NAMALWA (cell line): ENCODE measurements at places on chromosomes 6 and 20.

GRCh38 chr20:62921119-62921687 is 5.1 kb downstream of the DIDO1 start:
- DNase-seq, result peak; percentile 78

DNA sequence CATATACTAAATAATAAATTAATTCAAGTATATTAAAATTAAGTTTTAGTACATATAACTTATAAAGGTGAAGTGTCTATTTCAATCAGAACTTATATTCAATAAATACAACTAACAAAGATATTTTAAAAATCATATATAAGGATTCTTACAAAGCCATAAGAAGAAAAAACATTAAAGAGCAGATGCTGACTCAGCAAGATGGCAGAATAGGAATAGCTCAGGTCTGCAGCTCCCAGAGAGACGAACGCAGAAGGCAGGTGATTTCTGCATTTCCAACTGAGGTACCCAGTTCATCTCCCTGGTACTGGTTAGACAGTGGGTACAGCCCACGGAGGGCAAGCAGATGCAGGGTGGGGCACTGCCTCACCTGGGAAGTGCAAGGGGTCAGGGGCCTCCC is 811.1 kb downstream of the EYS start:
- DNase-seq, result no peak

DNA sequence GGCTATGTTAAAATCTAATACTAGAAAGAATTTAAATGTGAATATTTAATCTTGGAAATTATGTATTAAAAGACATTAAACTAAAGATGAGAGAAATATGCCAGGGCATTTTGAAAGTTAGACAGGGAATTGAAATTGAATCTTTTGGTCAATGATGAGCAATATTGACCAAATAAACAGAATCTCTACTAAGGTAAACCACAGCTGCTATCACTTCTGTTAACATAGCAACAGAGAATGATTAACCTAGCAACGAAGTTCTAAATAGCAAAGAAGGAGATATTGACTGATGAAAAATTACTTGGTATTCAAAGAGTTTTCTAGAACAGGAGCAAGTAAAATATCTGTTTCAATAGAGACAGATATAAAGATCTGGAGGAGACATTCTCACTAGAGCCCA is 45.2 kb upstream of the RSPO3 start:
- DNase-seq, result no peak

DNA sequence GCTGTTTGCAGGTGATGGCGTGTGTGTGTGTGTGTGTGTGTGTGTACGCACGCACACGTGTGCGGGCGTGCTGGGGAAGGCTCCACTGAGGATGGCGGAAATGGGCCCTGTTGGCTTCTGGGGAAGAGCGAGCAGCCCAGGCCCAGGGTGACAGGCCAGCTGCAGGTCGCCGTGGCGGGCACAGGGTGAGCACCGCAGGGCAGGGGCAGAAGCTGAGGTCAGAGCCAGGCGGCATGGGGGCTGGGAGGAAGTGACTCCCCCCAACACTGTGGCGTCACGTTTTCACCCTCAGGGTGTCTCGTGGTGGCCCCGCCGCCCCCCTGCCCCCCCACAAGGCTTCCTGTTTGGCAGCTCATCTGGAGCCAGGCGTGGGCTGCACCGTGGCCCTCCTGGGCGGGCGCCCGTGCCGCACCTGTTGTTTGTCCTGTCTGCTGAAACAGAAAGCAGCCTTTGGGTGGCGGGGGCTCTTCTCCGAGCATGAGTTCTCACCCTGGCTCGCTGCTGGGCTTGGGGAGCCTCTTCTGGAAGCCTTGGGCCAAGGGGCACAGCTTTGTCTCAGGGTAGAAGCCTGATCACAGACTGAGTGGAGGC is 7.1 kb downstream of the RBM38 start:
- DNase-seq, result peak; percentile 96

GRCh38 chr6:152401978-152402377 is 235.2 kb downstream of the SYNE1 start:
- no peak for DNase-seq

- no peak for DNase-seq
These were observed 108.0 kb upstream of the MAP3K4 start for GRCh38 chr6:160883560-160883959.

DNA sequence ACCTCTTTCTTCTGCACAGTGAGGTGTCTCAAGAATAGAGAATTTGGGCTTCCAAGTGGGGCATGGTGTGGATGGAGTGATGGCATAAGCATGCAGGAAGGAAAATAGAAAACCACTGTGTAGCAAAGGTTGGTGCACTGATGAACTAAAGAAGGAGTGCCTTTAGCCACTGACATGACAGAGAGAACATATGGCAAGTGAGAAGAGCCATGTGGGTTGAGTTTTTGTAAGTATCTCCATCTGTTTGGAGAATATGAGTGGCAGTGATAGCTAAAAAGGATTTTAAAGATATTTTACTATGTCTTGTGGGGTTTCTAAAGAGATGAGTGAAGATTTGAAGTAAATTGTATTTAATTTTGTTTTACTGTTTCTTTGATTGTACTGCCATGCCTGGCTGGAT is 160.5 kb upstream of the GRIK2 start:
- DNase-seq, result no peak

- DNase-seq, result no peak
These were observed 12.5 kb downstream of the ALDH8A1 start for GRCh38 chr6:134937426-134937825.

DNA sequence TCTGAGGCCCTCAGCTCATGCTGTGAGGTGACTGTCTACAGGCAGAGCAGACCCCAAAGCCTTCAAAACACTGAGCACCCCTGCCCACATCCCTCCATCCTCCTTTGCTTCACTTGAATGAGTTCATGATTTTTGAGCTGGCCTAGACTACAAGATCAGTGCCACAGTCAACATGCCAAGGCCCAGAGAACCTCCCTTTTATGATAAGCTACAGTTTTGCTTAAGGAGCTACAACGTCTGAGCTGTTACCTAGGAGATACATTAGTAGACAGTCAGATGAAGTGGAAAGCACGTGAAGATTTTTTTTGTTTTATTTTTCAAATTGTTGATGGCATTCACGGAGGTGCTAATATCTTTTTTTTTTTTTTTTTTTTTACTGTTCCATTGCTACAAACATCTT is 139.0 kb downstream of the SOBP start:
- no peak for DNase-seq

GRCh38 chr20:8860011-8860495 is 208.8 kb upstream of the PLCB4 start:
- no peak for DNase-seq

GRCh38 chr20:1846341-1846740 is 48.9 kb upstream of the SIRPA start:
- DNase-seq, result no peak

- DNase-seq, result no peak
These were observed 458.3 kb upstream of the CITED2 start for GRCh38 chr6:139832493-139833305.
